ENCODE measurements at places on chromosomes 7 and 10.

GRCh38 chr7:47369736-47370135 lies 212.2 kb downstream of the TNS3 start:
- DNase-seq, result no peak

GRCh38 chr10:62541811-62542210 lies 167.6 kb downstream of the ZNF365 start:
- DNase-seq, result no peak

GRCh38 chr10:92052741-92053140 lies 129.2 kb downstream of the BTAF1 start:
- DNase-seq, result no peak

DNA sequence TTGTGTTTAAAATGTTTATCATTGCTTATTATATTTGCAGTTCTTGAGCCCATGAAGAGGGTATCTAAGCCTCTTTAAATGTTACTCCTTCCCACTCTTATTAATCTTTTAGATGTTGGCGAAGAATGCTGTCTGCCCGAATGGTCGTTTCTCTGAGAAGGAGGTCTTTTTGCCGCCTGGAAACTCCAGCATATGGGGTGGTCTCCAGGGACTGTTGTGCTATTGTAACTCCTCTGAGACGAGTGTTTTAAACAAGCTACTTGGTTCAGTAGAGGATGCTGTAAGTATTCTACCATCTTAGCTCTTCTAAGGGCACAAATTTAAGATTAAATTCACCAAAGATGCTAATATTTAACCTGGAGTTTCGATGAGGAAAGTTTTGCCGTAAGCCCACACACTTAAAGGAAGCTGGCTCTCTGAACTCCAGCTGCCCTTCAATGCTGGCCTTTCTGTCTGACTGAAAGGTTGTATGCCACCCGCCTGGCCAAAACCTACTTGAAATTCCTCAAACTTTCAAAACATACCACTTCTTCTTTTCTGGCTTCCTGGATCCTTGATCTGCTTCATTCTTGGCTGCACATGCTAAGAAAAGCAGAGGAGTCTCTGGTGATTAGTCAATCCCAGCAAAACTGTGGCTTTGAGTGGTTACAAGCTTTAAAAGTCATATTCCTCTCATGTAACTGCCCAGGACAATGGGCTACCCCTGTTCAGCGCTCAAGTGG lies 74.7 kb downstream of the ABCA13 start:
- no peak for DNase-seq

GRCh38 chr10:119784340-119785067 lies 58.7 kb downstream of the INPP5F start:
- peak; percentile 27 for DNase-seq

DNA sequence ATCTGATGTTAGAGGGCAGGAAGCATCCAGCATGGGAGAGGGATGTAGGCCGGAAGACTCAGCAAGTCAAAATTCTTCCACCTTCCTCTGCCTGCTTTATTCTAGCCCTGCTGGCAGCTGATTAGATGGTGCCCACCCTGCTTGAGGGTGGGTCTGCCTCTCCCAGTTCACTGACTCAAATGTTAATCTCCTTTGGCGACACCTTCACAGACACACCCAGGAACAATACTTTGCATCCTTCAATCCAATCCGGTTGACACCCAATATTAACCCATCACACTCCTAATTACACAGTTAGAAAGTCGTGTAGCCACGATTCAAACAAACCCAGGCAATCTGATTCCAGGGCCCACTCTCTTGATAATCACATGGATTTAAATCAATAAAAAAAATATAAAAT lies 433.9 kb upstream of the LRGUK start:
- no peak for DNase-seq

DNA sequence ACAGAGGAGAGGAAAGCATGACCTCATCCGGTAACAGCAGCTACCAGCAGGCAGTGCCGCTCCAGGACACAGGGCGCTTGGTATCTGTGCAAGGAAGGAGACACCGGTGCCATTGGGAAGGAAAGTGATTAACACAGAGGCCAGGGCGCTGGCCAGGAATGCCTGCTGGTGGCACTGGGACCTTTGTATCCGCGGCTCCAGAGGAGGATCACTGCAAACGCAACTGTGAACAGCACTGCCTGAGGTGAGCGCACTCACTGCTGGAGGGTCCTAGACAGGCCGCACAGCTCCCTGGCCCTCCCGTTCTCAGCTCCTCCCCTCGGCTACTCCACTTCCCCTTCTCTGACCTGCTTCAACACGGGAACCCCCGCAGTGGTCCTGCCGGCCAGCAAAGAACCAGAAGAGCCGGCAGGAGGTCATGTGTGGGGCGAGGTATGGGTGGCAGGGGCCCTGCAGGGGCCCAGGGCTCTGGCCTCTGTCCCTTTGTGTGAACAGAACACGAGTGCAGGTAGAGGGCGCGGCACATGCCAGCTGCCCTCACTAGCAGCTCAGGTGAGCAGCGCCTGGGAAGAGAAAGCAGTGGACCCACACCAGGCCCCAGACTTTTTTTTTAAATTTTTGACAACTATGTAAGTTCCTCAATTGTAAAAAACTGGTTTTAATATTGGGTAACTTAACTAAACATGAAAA lies 107.6 kb downstream of the VIPR2 start:
- no peak for DNase-seq

DNA sequence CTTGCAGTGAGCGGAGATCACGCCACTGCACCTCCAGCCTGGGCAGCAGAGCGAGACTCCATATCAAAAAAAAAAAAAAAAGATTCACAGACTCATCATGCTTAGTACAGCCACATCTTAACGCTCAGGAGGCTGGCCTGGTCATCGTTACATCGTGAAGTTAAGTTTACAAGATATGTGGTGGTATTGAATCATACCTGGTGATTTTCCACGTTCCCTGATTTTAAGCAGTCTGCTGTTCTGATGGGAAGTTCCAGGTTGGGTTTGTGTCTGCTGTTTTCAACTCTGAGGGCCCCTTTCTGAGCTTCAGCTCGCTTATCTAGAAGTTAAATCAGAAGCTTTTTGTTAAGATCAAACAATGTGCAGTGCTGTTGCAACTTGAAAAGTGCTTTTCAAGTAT lies 6.9 kb downstream of the PPP2R2D start:
- no peak for DNase-seq

GRCh38 chr7:130433301-130433700 lies 7.5 kb downstream of the CEP41 start:
- DNase-seq, result no peak
